ENCODE measurements at places on chromosomes 12 and 14. TPM values are rescaled to one million over a fixed set of nuclear protein-coding genes. Genes with fewer than 3 reads are reported as not detected.

IGF1 gene
- not detected for total RNA-seq

SLC7A8 gene
- 0.90 TPM for total RNA-seq

TAS2R8 gene
- not detected for total RNA-seq

PPP1R36 gene
- 0.69 TPM for total RNA-seq

KRT83 gene
- total RNA-seq = 0.28 TPM

KRT75 gene
- total RNA-seq = 0.15 TPM

CLEC4C gene
- total RNA-seq = not detected

NELL2 gene
- 0.28 TPM for total RNA-seq

LTB4R gene
- total RNA-seq = 4.8 TPM

MYF6 gene
- not detected for total RNA-seq

VPS33A gene
- total RNA-seq = 35.2 TPM

SOAT2 gene
- not detected for total RNA-seq

- no peak for DNase-seq
Observed at GRCh38 chr12:108637222-108637971, 3.7 kb upstream of the SELPLG start.

DNA sequence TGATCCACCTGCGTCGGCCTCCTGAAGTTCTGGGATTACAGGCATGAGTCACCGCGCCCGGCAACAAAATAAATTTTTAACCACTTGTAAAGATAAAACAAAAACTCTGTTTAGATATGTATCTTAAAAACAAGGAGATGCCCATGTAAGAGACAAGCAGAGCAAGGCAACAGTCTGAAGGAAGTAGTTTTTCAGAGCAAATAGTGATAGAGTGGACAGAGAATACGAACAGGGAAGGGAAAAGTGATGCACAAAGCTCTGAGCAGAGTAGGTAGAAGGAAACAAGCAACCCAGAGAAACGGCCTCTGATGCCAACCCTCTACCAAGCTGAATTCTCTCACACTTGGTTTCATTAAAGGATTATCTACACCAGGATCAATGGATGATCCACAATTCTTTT lies 24.8 kb upstream of the CDKL1 start:
- no peak for DNase-seq

- DNase-seq = no peak
Observed at GRCh38 chr14:30290001-30290400, 269.0 kb upstream of the G2E3 start.

DNA sequence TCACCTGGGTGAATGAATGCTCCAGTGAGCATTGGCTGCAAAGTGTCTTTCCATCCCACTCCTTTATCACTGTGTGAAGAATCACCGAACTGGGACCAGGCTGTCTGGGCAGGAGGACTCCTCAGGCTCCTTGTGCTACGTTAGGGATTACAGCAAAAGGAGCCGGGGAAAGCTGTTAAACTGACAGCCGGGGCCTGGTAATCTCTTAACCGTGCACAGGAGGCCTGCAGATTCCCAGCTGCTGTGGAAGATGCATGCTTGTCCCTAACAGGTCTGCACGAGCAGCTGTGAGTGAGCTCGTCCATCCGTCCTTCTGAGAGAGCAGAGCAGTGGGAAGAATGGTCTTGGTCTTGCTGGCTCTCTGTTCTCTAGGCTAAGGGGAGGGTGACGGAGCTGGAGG lies 231.5 kb downstream of the AACS start:
- DNase-seq = no peak

DNA sequence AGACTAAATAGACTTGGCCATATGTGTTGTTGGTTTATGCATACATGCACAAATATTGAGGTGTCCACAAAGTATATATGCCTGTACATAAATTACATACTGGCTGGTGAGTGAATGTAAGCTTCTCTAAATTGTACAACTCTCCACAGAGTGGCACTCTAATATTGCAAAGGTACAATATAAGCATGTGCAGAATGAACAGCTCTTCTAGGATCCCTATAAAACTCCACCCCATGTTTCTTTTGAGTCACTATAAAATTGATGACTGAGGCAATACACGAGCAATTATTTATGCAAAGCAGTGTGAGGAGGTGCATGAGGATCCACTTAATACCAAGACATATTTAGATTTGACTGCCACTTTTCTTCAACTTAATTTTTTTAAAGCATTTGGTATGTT lies 172.2 kb downstream of the NAV3 start:
- no peak for DNase-seq

- no peak for DNase-seq
Observed at GRCh38 chr12:20513189-20513588, 144.9 kb downstream of the PDE3A start.

DNA sequence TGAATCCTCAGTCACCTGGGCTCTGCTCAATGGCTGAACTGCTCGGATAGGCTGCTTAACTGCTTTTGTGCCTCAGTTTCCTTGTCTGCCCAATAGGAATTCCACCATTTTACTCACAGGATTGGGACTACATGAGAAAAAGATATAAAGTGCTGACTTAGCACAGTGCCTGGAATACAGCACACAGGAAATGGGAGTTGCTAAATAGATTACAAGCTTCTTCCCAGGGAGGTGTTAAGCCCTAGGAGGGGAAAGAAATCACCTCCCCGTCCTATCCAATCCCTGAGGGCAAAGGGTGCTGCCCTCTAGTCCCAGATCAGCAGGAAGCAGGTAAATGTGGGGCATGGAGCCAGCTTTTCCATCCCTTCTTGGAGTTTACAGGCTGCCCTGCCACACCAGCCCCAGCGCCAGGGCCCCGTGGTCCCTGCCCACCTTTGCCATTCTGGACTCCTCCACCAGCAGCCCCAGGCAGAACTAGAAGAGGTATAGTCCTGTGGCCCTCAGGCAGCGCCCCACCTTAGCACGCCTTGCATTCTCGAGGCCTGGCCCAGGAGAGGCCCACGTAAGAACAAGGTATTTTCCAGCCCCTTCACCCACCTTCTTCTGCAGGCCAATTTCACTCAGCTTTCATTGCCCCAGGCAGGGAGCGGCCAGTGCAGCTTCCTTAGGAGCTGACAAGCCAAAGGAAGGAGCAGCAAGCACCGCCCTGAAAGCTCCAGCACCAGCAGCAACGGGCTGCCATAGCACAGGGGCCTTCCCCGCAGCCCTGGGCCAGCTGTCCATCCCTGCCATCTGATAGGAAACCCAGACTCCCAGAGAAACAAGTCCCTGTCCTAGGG lies 28.8 kb upstream of the RPLP0 start:
- DNase-seq = no peak

DNA sequence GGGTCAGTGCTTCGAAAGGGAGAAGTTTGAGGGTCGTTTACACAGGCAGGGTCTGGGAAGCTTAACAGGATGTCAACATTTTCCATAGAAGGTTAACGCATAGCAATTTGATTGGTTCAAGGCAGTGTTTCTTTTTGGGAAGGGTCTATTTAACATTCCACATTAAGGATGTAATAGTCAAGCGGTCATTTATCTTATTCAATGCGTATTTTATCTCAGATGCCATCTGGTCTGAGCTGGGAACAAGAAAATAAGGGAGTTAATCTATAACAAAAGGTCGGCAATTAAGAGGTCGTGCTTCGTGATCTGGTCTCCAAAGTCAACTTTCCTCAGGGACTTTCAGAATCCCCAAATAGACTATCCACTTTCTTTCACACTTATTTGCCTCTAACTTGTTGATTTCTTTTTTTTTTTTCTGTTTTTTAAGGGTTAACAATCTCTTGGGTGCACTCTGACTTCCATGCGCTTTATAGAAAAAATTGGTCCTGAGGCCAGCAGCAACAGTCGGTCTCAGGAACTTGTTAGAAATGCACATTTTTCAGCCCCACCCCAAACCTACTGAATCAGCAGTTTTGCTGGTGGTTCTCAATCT lies 550 bp upstream of the RESF1 start:
- DNase-seq = no peak

DNA sequence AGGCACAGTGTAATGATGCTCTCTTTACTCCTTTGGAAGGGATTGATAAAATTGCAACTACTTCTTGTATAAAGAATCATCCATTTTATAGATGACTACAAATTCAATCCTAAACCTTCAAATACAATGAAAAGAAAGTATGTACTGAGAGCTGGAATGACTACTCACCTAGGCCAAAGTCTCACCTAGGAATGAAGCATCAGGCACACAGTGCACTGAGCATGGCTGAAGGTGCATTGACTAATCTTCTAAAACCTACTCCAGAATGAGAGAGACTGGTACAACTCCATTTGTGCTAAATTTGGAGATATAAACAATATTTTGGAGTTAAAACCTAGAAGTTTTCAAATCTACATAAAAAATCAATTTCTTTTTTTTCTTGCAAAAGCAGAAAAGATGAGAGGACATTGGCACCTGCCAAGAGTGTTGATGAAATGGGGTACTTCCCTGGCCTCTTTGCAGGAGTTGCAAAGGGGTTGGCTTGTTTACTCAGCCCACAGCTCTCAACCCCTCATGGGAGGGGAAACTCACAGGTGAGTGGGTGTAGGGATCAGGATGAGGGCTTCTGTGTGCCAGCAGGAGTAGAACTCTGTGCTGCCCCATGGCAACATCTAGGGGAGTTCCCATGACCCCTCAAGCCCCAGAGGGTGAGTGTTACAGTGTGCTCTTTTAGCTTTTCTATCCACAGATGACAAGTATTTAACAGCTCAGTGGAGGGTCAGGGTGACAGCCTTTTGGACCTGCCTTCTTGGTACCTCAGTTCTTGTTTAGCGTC lies 31.3 kb downstream of the CLECL1 start:
- DNase-seq = no peak

GRCh38 chr12:132150780-132151144 lies 6.5 kb downstream of the NOC4L start:
- no peak for DNase-seq

GRCh38 chr14:59619061-59619460 lies 42.4 kb upstream of the CCDC175 start:
- DNase-seq = no peak

DNA sequence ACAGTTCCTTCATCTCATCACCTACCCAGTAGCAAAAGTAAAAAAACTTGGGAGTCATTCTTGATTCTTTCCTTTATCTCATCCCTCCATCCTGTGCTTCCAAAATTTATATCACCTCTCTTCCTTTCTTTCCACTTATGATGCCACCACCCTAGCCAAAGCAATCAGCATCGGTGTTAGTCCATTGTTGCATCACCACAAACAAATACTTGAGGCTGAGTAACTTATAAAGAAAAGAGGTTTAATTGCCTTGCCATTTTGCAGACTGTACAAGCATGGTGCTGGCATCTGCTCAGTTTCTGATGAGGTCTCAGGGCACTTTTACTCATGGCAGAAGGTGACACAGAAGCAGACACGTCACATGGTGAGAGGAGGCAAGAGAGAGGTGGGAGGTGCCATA lies 19.8 kb upstream of the CATSPERB start:
- no peak for DNase-seq

- no peak for DNase-seq
Observed at GRCh38 chr14:30204431-30204980, 276.9 kb upstream of the PRKD1 start.

GRCh38 chr12:76219806-76220205 lies 128.4 kb downstream of the BBS10 start:
- no peak for DNase-seq

GRCh38 chr14:81440041-81440440 lies 39.9 kb upstream of the STON2 start:
- no peak for DNase-seq

- no peak for DNase-seq
Observed at GRCh38 chr12:67665679-67666078, 17.1 kb downstream of the DYRK2 start.

GRCh38 chr12:95003921-95004272 lies 400 bp upstream of the NDUFA12 start:
- no peak for DNase-seq

DNA sequence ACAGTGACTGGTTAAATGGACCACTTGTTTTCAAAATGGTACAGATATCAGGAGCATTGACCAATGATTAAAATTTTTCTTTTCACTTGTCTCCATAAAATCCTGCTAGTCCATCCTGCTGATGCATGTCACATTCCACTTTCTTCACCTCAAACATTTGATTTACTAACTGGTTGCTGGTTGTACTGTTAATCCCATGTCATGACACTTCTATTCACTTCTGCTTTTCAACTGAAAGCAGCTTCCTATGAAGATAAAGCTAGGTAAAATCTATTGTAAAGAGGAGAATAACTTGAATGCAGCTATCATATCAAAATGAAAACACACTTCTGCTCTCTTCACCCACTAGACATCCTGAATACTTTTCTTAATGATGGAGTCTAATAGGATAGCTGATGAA lies 149.6 kb upstream of the OTX2 start:
- DNase-seq = no peak

GRCh38 chr12:127063339-127064072 lies 1203.5 kb upstream of the TMEM132C start:
- no peak for DNase-seq

- DNase-seq = no peak
Observed at GRCh38 chr12:126309278-126309677, 1244.0 kb downstream of the AACS start.

DNA sequence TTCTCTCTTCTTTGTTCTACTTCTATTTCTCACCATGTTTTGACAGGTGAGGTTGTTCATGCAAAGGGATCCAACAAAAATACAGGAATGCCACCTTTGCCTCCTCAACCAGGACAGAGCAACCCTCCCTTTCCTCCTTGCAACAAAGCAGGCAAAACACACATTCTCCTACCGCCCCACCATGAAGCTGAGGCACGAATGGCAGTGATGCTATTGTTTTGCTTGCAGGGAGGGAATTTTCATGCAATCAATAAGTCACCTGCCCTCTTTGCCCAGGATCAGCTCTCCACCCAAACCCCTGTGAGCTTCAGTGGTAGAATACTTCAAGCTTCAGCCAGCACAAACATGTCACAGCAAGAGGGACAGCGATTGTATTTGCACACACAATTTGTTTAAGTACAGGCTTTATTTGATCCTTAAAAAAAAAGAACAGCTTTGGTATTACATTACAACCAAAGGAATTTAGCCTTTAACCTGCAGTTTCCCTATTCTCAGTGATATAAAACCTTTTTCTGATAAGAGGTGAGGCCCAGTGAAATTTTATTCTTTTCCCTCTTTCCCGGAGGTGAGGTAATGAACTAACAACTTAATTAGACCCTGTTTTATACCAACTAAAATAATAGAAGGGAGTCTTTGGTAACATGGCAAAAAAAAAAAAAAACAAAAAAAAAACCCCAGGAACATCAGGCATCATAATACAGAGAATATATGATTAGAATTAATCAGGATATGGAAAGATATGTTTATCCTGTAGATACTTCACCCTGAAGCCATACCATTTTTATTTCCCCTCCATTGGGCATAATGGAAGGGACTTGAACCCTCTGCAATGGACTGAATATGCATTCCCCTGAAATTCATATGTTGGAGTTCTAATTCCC lies 87.0 kb upstream of the EEA1 start:
- no peak for DNase-seq

DNA sequence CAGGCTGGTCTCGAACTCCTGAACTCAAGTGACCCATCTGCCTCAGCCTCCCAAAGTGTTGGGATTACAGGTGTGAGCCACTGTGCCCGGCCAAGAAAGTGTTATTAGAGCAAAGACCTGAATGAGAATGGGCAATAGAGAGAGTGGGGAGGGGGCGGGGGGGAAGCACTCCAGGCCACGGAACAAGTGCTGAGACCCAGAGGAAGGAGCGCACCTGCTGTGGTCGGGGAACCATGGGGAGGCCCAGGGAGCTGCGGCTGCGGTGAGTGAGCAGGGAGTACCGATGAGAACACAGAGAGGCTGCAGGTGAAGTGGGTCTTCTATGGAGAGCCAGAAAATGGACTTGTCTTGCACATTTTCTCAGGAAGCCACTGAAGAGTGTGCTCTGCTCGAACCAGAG lies 10.8 kb downstream of the SMIM41 start:
- DNase-seq = no peak
